ENCODE measurements at places on chromosomes 4 and X.
A peak's percentile ranks its signal among the peaks of the same experiment; 100 is the strongest.

GRCh38 chr4:48139691-48140090, 5.6 kb upstream of the TXK start:
- DNase-seq: no peak

GRCh38 chrX:103248553-103248952, 6.4 kb downstream of the TCEAL8 start:
- DNase-seq: no peak

- no peak for DNase-seq
Observed at GRCh38 chr4:101411926-101412325, 64.6 kb upstream of the PPP3CA start.

DNA sequence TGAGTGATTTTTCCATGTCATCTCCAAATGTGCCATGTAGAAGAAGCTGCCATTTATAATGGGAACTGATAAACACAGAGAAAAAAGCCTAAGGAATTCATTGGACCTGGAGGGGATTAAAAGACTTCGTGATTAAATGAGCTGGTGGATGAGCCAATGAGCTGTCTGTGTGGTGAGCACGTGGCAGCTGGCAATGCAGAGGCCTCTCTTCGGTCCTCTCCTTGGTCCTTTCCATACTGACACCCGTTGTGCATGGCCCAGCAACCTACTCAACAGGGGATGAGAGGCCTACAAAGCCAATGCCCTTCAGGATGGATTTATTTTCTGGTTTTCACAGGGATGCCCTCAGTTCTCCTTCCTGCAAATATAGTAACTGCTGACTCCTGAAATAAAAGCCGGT, 87.7 kb upstream of the STS start:
- no peak for DNase-seq

DNA sequence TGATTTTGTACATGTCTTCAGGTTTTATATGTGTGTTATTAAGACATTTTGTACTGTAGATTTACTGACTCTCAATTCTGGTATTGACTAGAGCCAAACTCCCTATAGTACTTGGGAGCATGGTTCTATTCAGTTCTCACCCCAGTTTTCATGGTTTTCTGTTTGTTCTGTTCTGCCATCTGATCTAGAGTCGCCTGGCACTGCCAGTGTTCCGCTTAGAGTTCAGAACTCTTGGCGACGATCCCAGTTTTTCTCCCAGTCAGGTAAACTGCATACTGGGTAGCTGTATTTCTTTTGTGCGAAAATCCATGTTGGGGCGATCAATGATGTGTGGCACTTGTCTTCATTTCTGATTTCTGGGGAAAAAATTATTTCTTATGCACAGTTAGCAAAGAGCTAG, 78.0 kb downstream of the PHOX2B start:
- DNase-seq: no peak

GRCh38 chrX:140503238-140503601, 1.6 kb downstream of the SOX3 start:
- DNase-seq: no peak

DNA sequence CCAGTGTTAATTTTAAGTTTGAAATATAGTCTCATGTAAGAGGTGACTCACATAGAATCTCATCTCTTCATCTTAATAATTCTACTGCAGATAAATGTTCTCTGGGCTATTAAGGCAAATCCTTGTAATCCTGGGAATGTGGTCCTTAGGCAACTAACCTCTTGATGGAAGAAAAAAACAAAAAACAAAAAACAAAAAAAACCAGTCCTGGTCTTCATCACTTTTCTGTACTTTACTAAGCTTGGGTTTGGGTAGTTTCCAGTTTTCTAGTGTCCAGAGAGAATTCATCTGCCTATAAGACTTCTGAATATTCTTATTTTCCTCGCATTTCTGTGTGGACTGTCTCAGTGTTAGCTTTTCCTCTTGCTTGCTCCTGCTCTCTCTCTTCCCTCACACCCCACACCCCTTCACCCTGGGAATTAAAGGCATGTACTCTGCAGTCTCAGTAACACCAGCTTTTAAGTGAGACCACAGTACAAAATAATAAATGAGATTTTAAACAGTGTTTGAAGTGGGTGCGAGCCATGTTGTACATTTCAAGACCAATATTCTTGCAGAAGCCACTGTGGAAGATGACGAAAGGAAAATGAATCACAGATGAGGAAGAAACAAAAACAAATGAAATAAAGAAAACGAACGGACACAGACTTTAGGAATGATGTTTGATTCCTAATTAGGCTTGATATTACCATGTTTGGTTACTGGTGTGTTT, 51.7 kb downstream of the HAND2 start:
- no peak for DNase-seq

DNA sequence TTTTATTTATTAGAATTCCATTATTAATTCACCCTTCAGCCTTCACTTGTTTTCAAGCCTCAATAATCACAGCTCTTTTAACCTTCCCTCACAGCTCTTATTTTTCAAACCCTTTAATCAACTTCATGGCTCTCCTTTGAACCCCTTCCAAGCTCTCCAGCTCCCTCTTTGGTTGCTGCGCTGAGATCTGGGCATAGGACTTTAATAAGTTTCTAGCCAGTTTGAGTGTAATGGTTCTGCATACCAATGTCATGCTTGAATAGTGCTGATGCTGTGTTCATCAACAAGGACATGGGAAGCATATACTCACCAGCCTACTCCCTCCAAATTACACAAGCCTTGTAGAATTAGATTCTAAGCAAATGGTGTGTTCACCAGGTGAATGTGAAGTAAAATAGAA, 3.5 kb upstream of the RNF212 start:
- DNase-seq: no peak

- no peak for DNase-seq
Observed at GRCh38 chr4:38734446-38734845, 48.3 kb downstream of the TLR10 start.

DNA sequence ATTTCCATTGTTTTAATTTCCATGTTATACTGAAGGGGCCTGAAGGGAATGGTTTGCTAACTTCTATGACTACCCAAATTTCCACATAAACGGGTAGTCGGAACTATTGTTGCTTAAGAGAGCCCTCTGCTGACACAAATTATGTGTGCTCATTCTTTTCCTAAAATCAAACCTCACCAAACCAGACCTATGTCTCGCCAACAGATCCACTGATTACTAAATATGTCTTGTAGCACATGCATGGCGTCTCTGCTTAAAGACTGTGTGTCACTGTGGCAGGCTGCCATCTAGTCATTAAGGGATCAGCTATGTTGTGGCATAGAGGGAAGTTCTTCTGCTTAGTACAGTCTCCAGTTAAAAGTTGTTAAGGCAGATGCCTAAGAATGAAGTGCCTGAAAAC, 25.1 kb downstream of the PIR start:
- DNase-seq: no peak

GRCh38 chrX:46579250-46579649, 5.7 kb downstream of the CHST7 start:
- DNase-seq: no peak

GRCh38 chr4:107689912-107690587, 30.0 kb downstream of the PAPSS1 start:
- DNase-seq: no peak

DNA sequence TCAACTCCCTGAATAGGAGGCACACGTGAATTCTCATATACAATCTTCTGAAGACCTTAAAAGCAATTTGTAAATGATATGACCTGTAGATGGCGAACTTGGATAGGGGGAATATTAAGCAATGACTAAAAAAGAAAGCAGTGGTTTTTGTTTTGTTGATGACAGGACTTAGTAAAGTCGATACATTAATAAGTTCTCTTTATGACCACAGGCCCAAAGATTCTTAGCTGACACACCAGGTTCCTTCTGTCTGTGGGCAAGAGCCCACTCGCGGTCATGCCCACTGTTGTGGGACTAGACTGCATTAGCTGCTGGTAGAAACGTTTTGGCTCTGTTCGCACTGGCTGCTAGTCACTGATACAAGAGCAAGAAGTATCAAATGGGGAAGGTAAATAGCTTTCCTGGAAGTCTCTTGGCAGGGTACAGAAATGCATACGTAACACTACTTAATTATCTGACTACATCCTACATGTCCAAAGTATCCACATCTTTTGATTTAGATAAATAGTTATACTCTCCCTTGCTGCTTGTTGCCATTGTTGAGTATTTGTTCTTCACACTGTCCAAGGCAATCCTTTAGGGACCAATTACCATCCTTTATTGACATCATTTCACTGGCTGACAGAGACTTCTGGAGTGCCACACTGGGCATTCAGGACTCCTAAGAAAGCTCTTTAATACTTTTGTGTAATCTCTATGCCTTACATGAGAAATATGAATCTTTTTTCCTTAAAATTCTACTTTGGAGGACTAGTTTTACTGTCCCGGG, 31.0 kb downstream of the ALPK1 start:
- DNase-seq: peak; percentile 1

DNA sequence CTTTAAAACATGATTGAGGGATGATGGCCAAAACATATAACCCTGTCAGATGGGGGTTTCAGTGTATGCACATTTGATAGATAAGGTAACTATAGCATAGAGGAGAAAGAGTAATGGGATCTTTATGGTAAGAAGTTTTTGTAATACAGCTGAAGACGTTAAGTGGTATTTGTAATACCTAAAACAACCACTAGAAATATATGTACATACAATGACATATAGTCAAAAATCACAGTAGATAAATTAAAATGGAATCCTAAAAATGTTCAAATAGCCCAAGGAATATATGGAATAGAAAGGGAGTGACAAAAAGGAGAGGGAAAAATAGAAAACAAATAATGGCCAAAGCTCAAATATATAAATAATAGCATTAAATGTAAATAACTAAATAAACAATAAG, 371.3 kb upstream of the FSTL5 start:
- no peak for DNase-seq

All from NCI-H187 (cell line).